ENCODE measurements at places on chromosomes 5 and 9. TPM values are rescaled to one million over a fixed set of nuclear protein-coding genes. Genes with fewer than 3 reads are reported as not detected.

SPATA31D4 gene
- total RNA-seq, result not detected

DOCK8 gene
- 1.2 TPM for total RNA-seq

PTBP3 gene
- total RNA-seq, result 47.3 TPM

UAP1L1 gene
- total RNA-seq, result 30.3 TPM

KCNT1 gene
- not detected for total RNA-seq

ERMP1 gene
- total RNA-seq, result 43.8 TPM

GGTA1 gene
- total RNA-seq, result 7.4 TPM

TUSC1 gene
- total RNA-seq, result 19.4 TPM

SLC4A9 gene
- 0.06 TPM for total RNA-seq

HARS2 gene
- 28.4 TPM for total RNA-seq

MINAR2 gene
- total RNA-seq, result not detected

PTGES gene
- total RNA-seq, result not detected

CCNO gene
- 0.70 TPM for total RNA-seq

INSL6 gene
- total RNA-seq, result not detected

SLC25A25 gene
- 16.1 TPM for total RNA-seq

PCDHGA7 gene
- 5.3 TPM for total RNA-seq

BNC2 gene
- 19.0 TPM for total RNA-seq

TLX3 gene
- not detected for total RNA-seq

RBM18 gene
- 16.9 TPM for total RNA-seq

PCDHGB3 gene
- 5.5 TPM for total RNA-seq

C5orf52 gene
- not detected for total RNA-seq

MEIKIN gene
- total RNA-seq, result not detected

HTR4 gene
- not detected for total RNA-seq

TTC1 gene
- 74.3 TPM for total RNA-seq

CCL19 gene
- total RNA-seq, result not detected

PDE6A gene
- not detected for total RNA-seq

HRCT1 gene
- 0.47 TPM for total RNA-seq

PCYOX1L gene
- 19.0 TPM for total RNA-seq

ATP6V0E1 gene
- total RNA-seq, result 285 TPM

RMRP gene
- total RNA-seq, result 2,917 TPM

THOC3 gene
- 60.3 TPM for total RNA-seq

KIF24 gene
- total RNA-seq, result 1.8 TPM

SUB1 gene
- 228 TPM for total RNA-seq

FOXE1 gene
- 0.06 TPM for total RNA-seq

PDZD2 gene
- total RNA-seq, result 8.4 TPM

SAXO1 gene
- total RNA-seq, result not detected

NR5A1 gene
- not detected for total RNA-seq

COL23A1 gene
- total RNA-seq, result 0.05 TPM

GDNF gene
- 0.10 TPM for total RNA-seq

SLC26A2 gene
- 17.6 TPM for total RNA-seq

FRMD3 gene
- total RNA-seq, result 6.1 TPM

ARHGEF39 gene
- 0.39 TPM for total RNA-seq

FBXL7 gene
- 26.4 TPM for total RNA-seq

Data from glomerular endothelial cell (primary cell).